ENCODE measurements at places on chromosomes 5 and 9. TPM values are rescaled to one million over a fixed set of nuclear protein-coding genes. Genes with fewer than 3 reads are reported as not detected.

GRCh38 chr5:154143211-154143641 is 47.3 kb upstream of the GALNT10 start:
- no peak overlapping the region for H3K27ac ChIP-seq
- H3K4me3 ChIP-seq = no peak overlapping the region

GRCh38 chr9:95083086-95083768 is 234.3 kb downstream of the FANCC start:
- no peaks in the 10 kb centered on the region for H3K36me3 ChIP-seq
- no peak for DNase-seq
- no peaks in the 10 kb centered on the region for H3K27me3 ChIP-seq
- H3K4me3 ChIP-seq = no peak overlapping the region
- no peak overlapping the region for H3K27ac ChIP-seq
- H3K4me1 ChIP-seq = no peaks in the 10 kb centered on the region

GRCh38 chr9:83379045-83379444 is 159.2 kb downstream of the FRMD3 start:
- no peak overlapping the region for H3K27ac ChIP-seq
- DNase-seq = no peak
- no peak overlapping the region for H3K4me3 ChIP-seq
- no peaks in the 10 kb centered on the region for H3K27me3 ChIP-seq
- H3K4me1 ChIP-seq = no peaks in the 10 kb centered on the region
- peaks cover 6% of the 10 kb centered on the region for H3K36me3 ChIP-seq

GRCh38 chr5:112933651-112934365 is 11.8 kb upstream of the REEP5 start:
- H3K4me1 ChIP-seq = no peaks in the 10 kb centered on the region
- no peaks in the 10 kb centered on the region for H3K36me3 ChIP-seq
- no peak for DNase-seq
- H3K4me3 ChIP-seq = no peak overlapping the region

DNA sequence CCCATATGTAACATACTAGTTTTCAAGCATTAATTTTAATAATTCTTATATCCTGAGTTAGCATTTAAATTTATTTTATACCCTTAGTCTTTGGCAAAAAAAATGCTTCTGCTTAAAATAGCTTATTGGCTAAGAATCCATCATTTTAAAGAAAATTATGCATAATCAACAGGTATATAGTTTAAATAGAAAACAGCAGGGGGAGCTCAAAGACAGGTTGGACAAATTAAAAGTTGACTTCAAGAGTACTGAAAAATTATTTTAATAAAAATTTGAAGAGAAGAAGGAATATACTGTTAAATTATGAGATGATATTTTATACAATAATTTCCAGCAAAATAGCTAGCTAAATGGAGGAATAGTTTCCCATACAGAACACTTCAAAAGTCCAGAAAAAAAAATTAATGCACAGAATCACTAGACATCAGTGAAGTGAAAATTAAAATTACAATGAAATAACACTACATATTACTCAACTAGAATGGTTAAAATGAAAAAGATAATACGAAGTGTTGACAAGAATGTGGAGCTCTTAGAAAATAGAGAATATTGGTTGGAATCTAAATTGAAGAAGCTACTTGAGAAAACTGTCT is 387.1 kb downstream of the PDE4D start:
- no peaks in the 10 kb centered on the region for H3K36me3 ChIP-seq
- H3K27me3 ChIP-seq = no peaks in the 10 kb centered on the region
- no peak for DNase-seq
- H3K4me1 ChIP-seq = no peaks in the 10 kb centered on the region
- H3K4me3 ChIP-seq = no peak overlapping the region

Gene EQTN
- not detected for total RNA-seq

Gene TMEM267
- total RNA-seq = 3.1 TPM

Gene SAXO1
- 0.09 TPM for total RNA-seq

Gene NR4A3
- 0.24 TPM for total RNA-seq
